ENCODE measurements at places on chromosomes 6 and 20.

DNA sequence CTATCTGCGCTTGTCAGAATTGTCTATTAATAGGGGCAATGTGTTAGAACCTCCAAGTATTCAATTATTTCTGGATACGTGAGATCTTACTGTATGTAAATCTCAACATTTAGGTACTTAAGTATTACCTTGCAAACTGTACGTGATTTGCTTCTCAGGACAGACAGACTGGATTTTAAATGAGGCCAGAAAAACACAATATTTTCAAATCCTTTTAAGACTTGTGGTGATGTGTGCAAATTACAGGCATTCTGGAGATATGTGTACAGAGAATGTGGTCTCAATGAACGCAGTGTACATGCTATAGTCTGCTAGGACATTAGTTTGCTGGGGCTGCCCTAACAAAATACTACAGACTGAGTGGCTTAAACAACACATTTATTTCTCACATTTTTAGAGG, 16.9 kb downstream of the CCR6 start:
- no peak for DNase-seq

- DNase-seq = no peak
Measured at GRCh38 chr6:67689329-67689728, 945.8 kb upstream of the ADGRB3 start.

DNA sequence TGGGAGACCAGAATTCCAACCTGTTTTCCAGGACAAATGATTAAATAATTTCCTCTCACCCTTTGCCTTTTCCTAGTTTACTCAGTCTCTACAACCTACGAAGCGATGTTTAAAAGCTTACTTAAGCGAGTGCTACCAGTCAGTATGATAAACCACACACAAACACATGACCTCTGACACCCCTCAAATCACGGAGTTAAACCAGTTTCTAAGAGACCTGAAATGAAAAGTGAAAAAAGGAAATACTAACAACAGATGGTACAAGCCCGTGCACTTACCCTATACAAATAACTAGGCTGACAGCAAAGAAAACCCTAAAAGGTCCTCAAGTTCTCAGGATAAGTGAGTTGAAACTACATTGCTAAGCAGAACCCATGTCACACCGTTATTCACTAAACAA, 7.7 kb downstream of the TNFRSF21 start:
- DNase-seq = no peak

- DNase-seq = no peak
Measured at GRCh38 chr6:18048953-18049630, 61.7 kb upstream of the KIF13A start.
